ENCODE measurements at places on chromosomes 16 and 17.

DNA sequence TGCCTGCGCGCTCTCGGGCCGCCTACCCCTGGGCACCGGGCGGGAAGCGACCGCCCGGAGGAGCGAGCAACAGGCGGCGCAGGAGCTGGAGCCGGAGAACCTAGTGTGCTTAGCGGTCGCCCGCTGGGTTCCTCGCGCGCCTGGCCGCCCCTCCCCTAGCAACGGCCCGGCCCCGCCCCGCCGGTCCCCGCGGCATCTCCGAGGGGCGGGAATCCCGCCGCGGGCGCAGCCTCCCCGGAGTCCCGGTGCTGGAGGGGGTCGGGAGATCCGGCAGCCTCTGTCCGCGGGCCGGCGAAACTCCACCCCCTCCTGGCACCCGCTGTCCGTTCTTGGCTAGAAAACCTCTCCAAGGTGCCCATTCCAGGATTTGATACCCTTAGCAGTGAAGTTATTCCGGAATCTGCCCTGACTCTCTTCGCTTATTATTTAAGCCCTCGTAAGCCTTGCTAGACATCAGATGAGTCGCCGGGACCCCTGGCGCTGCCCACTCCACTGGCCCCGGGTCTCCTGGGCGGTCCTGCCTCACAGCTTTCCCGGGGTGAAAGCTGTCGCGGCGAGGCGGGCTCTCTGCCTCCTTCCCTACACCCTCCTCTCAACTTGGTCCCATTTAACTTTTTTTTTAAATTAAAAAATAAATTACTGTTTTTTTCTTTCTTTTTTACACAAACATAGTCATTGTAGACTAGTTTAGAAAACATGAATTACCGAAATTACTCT, at the start of gene RPRML:
TSS of gene RPRML (minus strand) at position 107 of the 717 bp plus-strand sequence. CDS start 246 bp downstream, outside the sequence.
- no peak for DNase-seq

- no peak for DNase-seq
Measured at GRCh38 chr17:45332505-45332904, 15.7 kb upstream of the MAP3K14 start.

- no peak for DNase-seq
Measured at GRCh38 chr16:54266363-54266955, 20.1 kb downstream of the IRX3 start.

GRCh38 chr17:38584350-38584925, 21.3 kb downstream of the SRCIN1 start:
- peak; percentile 61 for DNase-seq

DNA sequence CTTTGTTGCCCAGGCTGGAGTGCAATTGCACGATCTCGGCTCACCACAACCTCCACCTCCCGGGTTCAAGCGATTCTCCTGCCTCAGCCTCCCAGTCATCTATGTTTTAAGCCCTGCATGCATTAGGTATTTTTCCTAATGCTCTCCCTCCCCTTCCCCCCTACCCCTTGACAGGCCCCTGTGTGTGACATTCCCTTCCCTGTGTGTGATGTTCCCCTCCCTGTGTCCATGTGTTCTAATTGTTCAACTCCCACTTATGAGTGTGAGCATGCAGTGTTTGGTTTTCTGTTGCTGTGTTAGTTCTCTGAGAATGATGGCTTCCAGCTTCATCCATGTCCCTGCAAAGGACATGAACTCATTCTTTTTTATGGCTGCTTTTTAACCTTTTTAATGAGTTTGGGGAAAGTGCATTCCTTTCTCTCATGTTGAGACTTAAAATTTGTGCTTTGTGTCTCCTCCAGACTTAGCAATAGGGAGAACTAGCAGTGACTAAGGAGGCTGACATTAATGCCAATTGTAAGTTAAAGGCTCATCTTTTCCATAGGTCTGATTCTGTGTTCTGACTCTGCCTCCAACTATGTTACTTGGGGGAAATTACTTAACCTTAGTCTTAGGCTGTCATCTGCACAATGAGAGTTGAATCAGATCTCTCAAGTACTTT, 17.7 kb upstream of the PHAF1 start:
- no peak for DNase-seq

- DNase-seq: peak; percentile 69
Measured at GRCh38 chr17:17729620-17730249, 48.5 kb downstream of the RAI1 start.

DNA sequence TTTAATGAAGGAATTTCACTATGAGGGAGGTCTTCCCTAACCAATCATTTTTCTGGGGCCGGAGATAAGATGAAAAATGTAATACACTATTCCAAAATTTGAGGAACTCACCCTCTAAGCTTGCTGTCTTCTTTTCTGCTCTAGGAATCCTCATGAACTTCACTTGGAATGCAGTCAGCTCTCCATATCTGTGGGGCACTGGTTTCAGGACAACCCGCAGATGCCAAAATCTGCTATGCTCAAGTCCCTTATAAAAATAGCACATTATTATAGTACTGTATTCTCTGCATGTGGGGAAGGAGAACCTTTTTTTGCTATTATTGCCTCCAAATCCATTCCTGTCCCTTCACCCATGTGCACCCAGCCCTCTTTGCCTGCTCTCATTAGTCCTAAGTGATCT, 146.0 kb downstream of the ABCA8 start:
- no peak for DNase-seq

DNA sequence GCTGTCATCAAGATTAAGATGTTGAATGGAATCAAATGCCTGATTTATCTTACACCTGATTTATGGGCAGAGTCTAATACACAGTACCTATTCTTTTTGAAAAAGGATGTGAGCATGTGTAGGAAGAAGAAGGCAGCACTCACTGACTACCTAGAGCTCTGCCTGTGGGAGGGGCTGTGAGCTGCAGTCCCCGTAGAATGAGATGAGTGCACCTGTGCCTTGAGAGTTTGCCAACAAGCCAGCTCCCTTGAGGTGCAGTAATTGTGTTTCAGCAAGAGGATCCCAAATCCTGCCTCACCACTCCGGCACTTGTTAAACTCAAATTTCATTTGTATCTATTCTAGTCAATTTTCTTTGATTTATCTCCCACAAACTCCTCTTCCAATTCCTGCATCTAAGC, 46.0 kb downstream of the CDH11 start:
- no peak for DNase-seq

DNA sequence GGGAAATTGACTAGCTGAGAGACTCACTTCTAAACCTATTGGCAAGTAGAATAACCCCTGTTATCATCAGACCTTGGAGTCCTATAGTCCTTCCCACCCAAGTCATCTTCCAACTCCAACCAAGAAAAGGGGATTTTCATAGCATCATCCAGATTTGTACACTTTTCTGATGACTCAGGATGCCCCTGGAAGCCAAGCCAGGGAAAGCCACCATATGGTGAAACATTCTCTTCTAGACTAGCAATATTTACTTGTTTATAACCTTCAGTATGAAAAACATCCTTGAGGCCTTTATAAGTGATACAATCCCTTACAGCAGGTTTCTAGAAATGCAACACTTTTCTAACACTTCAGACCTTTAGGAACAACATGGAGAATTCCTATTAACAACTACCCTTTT, 618.8 kb upstream of the CDH11 start:
- no peak for DNase-seq

DNA sequence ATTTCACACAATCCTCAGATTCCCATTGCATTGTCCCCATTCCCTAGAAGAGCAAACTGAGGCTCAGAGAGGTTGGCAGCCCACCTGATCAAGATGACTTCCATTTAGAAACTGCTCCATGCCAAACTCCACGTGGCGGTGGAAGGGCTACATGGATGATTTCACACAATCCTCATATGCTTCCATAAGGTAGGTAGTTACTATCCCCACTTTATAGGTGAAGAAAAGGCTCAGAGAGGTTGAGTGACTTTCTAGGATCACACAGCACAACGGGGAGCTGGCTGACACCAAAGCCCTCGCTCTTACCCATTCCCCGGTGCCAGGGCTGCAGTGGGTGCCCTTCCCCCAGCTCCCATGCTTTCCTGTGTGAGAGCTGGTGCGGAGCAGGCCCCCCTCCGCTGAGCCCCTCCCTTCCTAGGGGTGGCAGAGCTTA, 9.7 kb upstream of the GINS2 start:
- no peak for DNase-seq

- DNase-seq: no peak
Measured at GRCh38 chr16:86498671-86499439, 11.5 kb upstream of the FOXF1 start.

DNA sequence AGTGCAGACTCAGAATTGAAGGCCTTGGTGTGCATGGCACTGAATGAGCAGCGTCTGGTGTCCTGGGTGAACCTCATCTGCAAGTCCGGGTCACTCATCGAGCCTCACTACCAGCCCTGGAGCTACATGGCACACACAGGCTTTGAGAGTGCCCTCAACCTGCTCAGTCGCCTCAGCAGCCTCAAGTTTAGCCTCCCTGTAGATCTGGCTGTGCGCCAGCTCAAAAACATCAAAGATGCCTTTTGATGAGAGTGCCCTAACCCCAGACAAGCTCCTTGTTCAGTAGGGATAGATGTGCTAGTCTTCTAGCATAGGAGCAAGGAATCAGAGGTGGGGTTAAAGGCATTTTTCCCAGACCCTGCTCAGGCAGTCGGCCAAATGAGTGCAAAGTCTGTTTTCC, 6.7 kb upstream of the RPL27 start:
- DNase-seq: no peak

- DNase-seq: no peak
Measured at GRCh38 chr17:41171886-41172285, 3.9 kb upstream of the KRTAP4-3 start.

DNA sequence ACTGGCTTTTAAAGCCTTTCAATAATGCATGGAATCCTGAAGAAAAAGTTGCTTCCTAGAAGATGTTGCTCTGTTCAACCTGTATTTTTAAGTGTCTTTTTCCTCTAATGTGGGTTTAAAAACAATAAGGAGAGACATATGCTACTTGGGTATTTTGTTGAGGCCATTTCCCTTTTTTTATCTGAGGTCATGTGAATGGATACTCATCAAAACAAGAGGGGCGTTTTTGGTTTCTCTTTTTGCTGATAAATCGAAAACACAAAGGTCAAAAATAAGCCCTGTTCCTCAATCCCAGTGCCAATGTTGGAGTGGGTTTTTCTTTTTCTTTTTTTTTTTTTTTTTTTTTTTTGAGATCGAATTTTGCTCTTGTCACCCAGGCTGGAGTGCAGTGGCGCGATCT, 468.0 kb upstream of the RBFOX1 start:
- no peak for DNase-seq

DNA sequence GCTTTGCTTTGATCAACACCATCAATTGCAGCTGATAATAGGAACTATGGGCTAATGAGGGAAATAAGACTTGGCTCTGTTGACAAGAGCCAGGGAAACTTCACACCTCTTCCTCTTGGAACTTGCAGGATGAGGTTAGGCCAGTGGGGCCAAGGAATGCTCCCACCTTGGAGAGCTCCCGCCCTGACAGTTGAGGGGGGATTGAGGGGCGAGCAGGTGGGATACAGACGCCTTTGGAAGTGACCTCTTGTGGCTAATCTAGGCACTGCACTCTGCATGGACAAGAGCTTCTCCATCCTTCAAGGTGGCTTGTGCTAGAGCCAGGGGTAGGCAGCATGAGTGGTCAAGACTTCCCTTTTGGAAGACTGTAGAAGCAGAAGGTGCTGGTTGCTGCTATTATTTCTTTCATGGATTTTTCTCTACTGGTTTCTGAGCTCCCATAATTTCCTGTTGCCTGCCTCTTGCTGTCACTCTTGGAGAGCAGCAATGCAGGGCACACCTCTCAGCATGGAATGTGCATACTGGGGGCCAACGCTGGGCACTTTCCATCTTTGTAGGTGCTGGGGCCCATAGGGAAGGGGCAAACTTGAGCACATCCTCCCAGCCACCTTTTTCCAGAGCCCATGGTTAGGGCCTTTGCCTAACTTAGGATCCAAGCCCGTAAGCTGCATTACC, 2.3 kb upstream of the PHF12 start:
- DNase-seq: peak; percentile 44

GRCh38 chr16:71626018-71626857, at the start of gene MARVELD3:
MARVELD3 (plus strand) TSS chr16:71626184; CDS start chr16:71626230, 46 bp downstream.
- peak; percentile 25 for DNase-seq

DNA sequence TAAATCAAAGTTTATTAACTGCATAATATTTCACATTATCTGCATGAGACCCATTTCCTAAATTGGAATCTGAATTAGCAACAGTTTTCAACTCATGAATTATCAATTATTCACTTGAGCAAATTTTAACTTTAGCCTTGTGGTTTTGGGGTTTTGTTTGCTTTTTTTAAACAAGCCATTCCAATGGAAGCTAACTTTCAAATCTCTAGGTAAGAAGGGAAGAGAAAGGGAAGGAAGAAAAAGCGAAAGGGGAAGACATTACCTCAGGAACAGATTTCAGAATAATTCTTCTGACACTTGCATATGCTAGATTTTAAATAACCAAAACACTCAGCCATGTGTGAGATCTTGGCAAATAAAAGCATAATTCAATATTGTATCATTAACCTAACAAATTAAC, 102.7 kb downstream of the CA4 start:
- DNase-seq: no peak

- peak; percentile 84 for DNase-seq
Measured at GRCh38 chr16:58000706-58001676, at the start of gene USB1. USB1 (plus strand) TSS chr16:58001407; CDS start chr16:58001484, 77 bp downstream.

DNA sequence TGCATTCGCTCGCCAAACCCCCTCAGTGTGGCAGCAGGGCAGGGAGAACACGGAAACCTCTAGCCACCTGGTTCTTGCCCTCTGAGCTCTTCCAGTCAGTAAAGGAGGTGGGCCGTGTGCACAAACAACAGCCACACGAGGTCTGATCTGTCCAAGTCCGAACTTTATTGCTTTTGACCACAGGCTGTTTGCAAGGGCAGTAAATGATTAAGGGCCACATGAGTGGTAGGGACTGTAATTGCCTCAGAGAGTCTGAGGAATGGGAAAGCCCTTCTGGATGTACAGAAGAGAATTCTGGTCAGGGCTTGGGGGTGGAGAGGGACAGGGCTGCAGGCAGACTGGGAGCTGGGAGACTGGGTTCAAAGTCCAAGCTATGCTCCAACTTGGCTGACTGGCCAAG, 75.7 kb upstream of the LHX1 start:
- DNase-seq: no peak

GRCh38 chr16:50591800-50592771, 43.9 kb downstream of the NKD1 start:
- no peak for DNase-seq

DNA sequence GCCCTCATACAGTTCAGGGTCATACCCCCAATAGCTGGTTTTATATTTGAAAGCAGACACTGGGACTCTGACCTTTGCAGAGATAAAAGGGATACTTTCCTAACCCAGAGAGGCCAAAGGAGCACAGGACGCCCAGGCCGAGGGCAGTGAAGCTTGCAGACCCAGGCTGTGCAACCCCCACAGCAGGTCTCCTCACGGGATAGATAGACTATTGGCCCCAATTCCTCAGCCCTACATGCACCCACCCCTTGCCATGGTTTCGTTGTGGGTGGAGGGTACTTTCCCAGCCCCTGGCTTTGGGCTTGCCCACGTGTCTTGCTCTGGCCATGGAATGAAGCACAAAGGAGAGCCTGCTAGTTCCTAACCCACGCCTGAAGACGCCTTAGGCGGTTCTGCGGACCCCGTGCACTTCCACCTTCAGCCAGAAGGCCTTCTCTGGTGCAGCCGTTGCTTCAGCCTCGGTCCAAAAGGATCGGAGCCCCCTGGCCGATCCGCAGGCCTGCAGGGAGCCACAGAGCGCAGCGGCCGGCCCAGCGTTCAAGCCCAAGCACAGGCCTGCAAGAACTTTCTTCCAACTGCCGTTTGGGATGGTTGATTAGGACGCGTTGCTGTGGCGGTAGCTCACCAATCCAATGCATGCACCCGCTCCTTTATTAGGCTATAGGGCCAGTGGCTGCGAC, 9.8 kb upstream of the BRCA1 start:
- DNase-seq: no peak

- no peak for DNase-seq
Measured at GRCh38 chr17:57357392-57357784, 101.1 kb downstream of the MSI2 start.
